ENCODE measurements at places on chromosomes 3 and 15. TPM values are rescaled to one million over a fixed set of nuclear protein-coding genes. Genes with fewer than 3 reads are reported as not detected.

GRCh38 chr3:152943645-152944044, 108.7 kb downstream of the P2RY1 start:
- DNase-seq, result no peak

DNA sequence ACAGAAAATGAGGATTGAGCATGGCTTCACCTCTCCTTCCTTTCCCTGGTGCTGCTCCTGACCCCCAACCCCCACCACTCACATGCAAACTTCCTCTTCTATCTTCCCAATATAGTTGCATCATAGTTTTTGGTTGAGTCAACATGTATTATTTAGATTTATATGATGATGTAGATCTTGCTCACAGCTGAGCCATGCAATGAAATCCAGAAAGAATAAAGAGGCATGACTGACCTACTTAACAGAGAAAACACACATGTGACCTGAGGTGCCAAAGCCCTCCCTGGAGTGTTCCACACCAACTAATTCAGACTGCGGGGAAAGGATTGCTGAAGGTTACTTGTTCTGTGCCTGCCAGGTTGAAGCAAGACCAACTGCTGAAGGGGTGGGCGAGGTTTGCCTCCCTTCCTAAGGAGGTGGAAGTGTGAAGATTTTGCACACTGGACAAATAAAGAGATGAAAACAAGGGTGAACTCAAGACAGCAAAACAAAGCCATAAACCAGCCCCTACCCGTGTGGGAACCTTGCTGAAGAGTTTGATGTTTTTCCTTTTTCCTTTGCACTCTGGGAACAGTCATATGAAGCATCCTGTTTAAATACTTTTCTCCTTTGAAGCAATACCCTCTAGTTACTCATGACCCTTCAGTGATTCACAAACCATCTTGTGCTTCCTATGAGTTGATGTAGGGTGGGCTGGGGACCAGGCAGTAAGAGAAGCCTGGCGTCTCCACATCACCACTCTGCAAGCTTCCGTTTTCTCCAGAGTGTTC, 155.2 kb upstream of the UBE2E1 start:
- no peak for DNase-seq

GRCh38 chr3:119417771-119418512, 45.5 kb downstream of the TMEM39A start:
- no peak for DNase-seq

GRCh38 chr3:127629467-127630403, 750 bp downstream of the PODXL2 start:
- peak; percentile 72 for DNase-seq

- no peak for DNase-seq
These were observed 47.7 kb downstream of the CYP11A1 start for GRCh38 chr15:74319596-74320351.

DNA sequence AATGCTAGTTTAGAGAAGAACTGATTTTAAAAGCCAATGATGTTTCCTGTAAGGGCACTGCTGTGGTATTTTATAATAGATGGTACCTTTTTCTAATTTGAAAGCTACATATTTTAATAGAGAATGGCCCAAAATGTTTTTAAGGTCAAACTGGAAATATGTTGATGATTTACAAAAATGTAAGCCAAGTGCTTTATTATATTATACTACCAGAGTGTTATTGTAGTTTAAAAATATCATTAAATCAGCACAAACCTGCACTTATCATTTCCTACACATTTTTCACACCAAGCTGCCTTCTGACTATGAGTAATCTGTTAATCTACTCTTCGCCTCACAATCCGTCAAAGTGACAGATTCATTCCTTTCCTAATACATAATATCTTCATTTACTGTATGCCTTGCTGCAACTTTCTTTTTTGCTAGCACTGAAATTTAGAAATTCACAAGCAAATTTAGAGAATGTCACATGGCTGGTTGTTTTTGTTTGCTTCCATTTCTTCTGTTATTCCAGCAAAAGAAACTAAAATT, 126.4 kb upstream of the FAM3D start:
- DNase-seq, result no peak

DNA sequence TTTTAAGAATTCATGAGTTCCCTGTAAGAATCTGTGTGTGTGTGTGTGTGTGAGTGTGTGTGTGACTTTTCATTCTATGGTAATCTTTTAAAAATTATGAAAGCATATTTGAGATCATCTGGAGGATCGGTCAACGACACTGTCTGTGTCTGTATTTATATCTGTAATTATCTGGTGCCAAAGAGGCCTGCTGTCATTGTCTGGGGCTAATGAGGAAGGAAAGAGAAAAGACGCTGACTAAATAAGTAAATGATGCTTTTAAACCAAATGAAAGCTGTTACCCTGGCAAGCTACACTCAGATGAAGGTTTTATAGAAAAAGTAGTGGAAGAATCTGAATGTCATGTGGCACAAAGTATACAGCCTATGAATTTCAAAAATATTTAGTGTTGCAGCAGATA, 439.8 kb downstream of the RBMS3 start:
- DNase-seq, result no peak

DNA sequence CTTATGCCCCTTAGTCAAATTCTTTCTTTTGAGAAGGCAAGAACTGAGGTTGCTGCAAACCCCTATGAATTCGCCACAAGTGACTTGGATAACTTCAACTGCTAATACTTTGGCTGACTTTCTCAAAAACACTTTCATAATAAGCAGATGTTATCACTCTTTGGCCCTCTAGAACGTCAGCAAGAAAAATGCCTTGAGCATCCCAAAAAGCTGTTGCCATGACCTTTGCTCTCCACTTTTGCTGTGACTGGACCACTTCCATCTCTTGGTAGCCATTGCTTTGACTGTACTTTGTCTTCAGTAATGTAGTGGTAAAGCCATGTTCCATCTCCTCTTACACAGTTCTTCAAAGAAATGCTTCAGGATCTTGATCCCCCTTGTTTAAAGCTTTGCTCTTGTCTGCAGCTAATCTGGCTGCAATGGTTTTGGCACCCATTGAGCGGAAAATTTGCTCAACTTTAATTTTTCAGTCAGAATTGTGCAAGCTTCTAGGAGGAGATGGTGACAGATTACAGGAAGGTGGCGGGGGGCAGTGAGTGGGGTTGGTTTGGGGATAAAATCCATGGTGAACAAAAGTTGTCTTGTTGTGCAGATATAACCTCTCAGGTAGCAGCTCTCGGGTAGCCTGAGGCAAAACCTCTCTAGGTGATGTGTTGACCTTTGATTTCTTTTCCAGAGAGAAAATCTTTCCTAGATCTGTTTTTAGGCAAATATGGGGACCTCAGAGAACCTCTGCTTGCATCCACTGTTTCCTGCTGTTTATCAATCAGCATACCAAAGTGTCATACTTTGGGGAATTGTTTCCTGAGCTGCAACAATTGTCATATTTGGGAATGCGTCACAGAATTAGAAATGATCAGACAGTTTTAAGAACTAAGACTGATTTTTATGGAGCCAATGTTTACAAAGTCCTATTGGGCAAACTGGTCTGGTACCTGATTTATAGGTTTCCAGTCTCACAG, 83.6 kb downstream of the CCR1 start:
- DNase-seq, result no peak

- DNase-seq, result no peak
These were observed 31.3 kb downstream of the MGA start for GRCh38 chr15:41691471-41691870.

DNA sequence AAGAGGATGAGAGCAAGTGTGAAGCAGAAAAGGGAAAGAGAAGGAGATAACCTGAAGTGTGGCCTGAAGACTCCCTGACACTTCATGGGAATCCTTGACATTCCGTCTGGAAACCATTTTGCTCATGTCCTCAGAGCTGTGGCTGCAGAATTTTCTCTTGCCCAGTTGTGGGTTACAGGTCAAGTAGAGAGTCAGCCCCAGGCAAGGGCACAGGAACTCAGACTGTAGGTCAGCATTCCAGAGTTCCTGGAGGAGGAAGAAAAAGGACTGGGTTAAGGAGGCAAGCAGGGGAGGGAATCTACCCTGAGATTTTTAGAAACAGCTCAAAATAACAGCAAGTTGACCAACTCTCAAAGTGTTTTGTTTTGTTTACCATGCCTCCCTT, 4.1 kb upstream of the THSD4 start:
- no peak for DNase-seq

DNA sequence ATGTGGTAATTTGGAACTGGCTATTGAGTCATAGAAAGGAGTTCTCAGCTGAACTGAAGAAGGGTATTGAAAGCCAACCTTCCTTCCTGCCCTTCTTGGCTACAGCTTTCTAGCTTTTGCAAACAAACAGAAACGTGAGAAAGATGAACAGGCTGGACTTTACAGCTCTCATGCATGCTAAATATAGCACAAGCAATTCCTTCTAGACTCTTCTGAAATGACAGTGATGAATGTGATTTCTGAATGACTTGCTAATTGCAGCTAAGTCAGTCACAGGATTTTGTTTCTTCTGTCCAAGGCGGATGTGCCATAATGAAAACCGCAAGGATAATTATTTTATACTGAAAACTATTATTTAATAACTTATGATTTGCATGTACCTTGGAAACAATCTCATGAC, 36.3 kb downstream of the BCHE start:
- no peak for DNase-seq

GRCh38 chr15:80967451-80967850, 22.2 kb downstream of the MESD start:
- no peak for DNase-seq

DNA sequence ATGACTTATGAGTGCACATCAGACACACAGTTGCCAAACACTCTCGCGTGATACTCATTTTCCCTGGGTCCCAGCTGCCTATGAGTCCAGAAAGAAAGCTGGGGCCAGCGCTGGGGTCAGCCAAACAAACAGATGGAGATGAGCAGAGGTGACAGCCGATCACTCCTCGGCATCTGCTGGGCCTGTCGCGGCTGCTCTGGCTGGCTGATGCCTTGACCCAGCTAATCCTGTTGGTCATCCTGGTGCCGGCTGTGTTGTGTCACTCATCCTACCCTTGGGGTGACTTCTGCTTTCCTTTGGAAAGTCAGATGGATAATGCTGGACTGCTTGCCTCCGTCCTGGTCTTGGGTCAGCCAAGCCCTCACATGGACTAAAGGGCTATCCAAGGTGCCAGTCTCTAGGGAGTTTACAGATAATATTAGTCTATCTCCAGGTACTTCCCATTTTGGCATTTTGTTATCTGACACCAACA, 105.3 kb upstream of the PDZRN3 start:
- DNase-seq, result no peak

- DNase-seq, result no peak
These were observed 855.9 kb downstream of the MCTP2 start for GRCh38 chr15:95087253-95087609.

GRCh38 chr3:176401211-176401610, 796.1 kb downstream of the TBL1XR1 start:
- no peak for DNase-seq

GRCh38 chr3:49937090-49937489, 2.9 kb upstream of the RBM6 start:
- DNase-seq, result no peak

DNA sequence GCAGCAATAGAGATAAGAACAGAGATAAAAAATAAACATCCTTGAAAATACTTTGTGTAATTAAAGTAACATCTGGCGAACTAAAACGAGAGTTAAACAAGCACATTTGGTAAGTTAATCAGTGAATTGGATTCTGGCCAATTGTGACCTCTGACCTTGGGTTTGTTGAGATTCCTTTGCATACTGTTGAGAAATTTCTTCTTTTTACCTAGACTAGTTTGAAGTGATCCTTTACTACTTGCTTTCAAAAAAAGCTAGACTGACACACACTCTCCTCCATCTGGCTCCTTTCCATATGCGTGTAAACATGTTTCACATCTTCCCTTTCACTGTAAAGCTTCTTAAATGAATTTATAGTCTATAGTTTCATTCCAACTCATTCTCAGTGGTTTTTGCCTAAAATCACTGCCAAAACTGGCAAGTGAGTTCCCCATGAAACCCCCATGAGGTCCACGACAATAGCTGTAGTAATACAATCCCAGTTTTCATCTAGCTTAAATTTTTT, 17.3 kb upstream of the GBE1 start:
- no peak for DNase-seq

- DNase-seq, result no peak
These were observed 308.9 kb upstream of the TMCO5A start for GRCh38 chr15:37625576-37625975.

DNA sequence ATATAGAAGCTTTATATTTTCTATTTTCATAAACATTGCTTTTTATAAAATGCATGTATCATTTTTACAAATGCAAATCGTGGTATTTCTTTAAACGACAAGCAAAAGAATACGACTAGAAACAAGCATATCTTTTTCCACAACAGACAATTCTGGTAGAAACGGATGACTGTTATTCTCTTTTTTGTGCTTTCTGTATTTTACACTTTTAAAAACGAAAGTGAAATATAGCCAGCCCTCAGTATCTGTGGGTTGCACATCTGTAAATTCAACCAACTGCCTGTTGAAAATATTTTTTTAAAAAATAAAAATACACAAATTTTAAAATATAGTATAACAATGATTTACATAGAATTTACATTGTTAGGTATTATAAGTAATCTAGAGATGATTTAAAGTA, 61.3 kb downstream of the PRTG start:
- DNase-seq, result no peak

- no peak for DNase-seq
These were observed 76.9 kb upstream of the STXBP5L start for GRCh38 chr3:120831066-120831465.

ST3GAL6 gene
- 0.20 TPM for total RNA-seq

HES1 gene
- total RNA-seq, result not detected

LRRIQ4 gene
- total RNA-seq, result 0.20 TPM

DLL4 gene
- not detected for total RNA-seq

PTPRG gene
- total RNA-seq, result not detected

Measured in CD8-positive, alpha-beta memory T cell (primary cell).